Activated CD4-positive, alpha-beta T cell treated with anti-CD3 and anti-CD28 coated beads, Interleukin-2, Interleukin-6, amounts not matched to agents 100 ng/mL and 50 ng/mL, durations not matched to agents 16 hours and 8 hours (primary cell): ENCODE measurements at places on chromosomes 7 and 10.

- no peak for DNase-seq
Measured at GRCh38 chr10:6008497-6009142, 31.3 kb upstream of the IL15RA start.

- DNase-seq = no peak
Measured at GRCh38 chr7:92636018-92636560, 45.9 kb upstream of the FAM133B start.

- DNase-seq = no peak
Measured at GRCh38 chr10:69749178-69750010, 52.3 kb upstream of the COL13A1 start.

GRCh38 chr10:49614242-49615198 is 683 bp downstream of the CHAT start:
- DNase-seq = no peak

DNA sequence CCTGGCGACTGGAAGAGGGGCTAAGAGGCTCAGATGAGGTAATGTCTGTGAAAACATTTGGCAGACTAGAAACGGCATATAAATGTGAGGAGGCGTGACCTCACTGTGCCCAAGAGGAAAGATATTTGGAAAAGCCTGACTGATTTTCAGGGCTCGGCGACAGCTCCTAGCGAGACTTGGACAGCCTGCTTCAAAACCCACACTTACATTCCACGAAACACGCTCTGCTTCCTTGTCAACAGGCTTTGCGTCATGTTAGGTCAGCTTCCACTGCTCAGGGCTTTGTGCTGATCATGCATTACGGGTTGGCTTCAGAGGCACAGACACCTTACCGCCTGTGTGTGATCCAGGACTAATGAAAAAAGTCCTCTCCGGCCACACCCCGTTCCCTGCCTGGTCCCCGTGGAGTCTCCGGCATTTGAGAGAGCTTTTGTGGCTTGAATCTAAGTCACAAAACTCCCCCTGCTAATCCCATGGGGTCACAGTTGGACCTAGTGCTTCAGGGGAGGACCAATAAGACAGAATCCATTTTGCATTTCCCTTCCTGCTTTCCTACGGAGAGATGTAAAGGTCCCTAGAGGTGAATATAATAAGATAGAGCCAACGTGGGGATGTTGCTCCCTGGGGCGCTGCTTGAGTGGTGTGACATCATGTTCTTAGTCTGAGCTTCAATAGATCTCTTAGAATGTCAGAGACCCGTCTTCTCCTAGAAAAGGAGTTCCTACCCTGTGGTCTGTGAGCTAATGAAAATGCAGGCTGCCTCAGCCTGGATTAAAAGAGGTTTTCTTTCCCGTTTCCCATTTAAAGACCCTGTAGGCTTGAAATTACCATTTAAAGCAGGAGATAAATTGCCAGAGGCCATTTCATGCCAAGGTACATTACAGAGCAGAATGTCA is 25.5 kb downstream of the FGFBP3 start:
- DNase-seq = no peak

- DNase-seq = no peak
Measured at GRCh38 chr7:152140560-152140959, 115.1 kb downstream of the GALNT11 start.

DNA sequence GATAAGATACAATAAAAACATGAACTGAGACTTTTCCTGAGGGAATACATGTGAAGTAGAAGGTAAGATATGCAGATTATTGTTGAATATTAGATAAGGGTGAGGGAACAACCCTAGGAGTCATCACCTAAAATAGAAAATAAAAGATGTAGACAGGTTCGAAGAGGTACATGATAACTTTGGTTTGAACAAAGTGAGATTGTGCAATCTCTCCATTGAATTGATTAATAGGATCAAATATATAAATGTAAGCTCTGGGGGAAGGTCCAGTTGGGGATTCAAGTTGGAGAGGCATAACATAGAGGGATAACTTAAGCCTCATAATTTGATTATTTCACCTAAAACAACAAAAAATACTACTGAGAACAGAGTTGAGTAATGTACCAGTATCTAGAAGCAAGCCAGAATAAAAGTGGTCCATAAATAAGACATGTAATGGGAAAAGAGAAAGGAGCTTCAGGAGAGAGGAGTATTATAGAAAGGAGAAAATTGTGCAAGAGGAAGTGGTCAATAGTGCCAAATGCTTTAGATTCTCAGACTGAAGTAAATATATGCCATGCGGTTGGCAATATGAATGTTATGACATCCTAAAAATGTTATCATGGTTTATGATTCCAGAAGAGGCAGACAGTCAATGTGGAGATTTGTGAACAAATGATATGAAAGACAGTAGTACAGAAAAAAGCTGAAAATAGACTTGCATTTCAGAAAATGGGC is 282.3 kb upstream of the CHRM2 start:
- no peak for DNase-seq

DNA sequence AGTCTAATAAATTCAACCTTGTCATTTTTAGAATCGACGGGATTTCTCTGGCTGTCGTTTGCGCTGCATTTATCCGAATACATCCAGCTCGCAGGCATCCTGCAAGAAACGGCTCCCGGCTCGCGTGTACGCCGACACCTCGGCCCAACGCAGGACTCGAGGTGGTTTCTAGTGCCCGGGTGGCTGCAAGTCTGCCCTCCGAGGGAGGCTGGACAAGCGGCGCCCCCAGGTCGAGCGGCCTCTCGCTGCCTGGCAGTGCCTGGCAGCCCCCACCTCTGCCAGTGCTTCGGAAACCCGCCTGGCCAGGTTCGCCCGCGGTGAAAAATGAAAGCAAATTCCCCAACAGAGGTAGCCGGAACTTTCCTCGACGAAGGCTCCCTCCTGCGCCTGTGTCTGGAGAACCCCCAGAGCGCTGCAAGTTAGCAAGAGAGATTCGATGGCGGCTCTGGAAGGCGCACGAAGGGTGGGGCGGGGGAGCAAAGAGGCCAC is 5.7 kb upstream of the ZNF503 start:
- no peak for DNase-seq

GRCh38 chr7:139639563-139639962 is 116.1 kb downstream of the CLEC2L start:
- no peak for DNase-seq

GRCh38 chr10:127402596-127403409 is 146.3 kb upstream of the NPS start:
- DNase-seq = no peak

- DNase-seq = no peak
Measured at GRCh38 chr10:50990568-50991455, 83.5 kb upstream of the PRKG1 start.

DNA sequence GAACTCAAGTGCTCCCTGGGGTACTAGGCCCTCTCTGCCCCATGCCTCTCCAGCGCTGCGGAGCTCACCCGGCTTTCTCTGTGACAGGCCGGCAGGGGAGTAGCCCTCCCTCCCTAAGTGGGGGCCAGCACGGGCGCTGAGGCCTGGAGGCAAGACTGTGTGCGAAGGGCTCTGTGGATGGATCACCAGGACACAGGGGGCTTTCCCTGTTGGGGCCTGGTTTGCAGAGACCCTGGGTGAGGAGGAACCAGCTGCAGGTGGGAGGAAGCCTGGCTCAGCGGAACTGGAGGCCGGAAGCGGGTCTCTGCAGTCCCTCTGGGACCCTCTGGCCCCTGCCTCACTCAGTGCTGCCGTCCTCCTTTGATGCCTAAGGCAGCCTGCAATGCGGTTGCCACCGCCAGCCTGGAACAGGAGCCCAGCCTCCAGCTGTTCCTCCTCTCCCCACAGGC is 106.0 kb downstream of the CYTH3 start:
- DNase-seq = no peak

- DNase-seq = no peak
Measured at GRCh38 chr7:26550492-26550891, 258.8 kb downstream of the SNX10 start.

GRCh38 chr7:38323156-38323555 is 49.7 kb upstream of the TARP start:
- DNase-seq = no peak

- no peak for DNase-seq
Measured at GRCh38 chr10:69332278-69333010, 54.1 kb downstream of the HK1 start.

GRCh38 chr10:73480158-73480557 is 15.7 kb downstream of the PPP3CB start:
- peak; percentile 84 for DNase-seq

DNA sequence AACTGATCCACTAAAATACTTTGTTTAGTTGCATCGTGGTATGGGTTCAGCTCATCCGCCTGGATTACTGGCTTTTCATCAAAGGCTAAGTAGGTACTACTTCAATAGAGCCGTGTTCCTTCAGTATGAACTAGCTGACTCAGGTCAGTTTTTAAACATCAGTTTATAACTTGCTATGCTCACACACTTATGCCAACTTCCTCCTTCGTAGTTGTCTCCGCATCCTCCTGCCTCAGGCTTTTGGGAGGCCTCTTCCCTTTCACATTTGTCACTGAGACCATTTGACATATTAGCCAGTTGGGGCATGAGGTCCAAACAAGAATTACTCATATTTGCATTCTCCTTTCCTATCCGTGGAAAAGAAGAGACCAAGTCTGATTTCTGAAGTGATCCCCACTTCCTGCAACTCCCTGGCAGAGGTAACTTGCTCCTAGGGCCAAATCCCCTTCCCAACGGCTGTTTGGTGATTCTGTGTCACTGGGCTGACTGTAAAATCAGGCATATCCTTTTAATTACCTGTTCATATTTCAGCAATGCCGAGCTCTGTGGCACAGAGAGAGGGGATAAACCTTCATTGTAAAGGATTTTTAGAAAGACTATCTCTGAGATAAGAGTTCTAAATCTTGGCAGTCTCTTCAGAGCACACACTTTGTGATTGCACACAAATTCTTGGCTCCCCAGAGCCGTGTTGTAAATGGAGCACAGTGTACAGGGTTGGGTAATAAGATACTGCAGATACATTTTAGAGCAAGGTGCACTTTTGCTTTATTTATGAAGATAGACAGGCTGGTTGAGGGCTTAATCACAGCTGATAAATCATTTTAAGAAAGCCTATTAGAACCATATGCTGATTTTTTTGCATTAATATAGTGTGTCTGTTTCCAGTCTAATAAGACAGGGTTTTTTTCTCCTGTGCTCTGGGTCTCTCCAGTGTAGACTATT is 108.0 kb downstream of the CREB5 start:
- no peak for DNase-seq

- no peak for DNase-seq
Measured at GRCh38 chr10:121378251-121378801, 219.9 kb downstream of the FGFR2 start.

DNA sequence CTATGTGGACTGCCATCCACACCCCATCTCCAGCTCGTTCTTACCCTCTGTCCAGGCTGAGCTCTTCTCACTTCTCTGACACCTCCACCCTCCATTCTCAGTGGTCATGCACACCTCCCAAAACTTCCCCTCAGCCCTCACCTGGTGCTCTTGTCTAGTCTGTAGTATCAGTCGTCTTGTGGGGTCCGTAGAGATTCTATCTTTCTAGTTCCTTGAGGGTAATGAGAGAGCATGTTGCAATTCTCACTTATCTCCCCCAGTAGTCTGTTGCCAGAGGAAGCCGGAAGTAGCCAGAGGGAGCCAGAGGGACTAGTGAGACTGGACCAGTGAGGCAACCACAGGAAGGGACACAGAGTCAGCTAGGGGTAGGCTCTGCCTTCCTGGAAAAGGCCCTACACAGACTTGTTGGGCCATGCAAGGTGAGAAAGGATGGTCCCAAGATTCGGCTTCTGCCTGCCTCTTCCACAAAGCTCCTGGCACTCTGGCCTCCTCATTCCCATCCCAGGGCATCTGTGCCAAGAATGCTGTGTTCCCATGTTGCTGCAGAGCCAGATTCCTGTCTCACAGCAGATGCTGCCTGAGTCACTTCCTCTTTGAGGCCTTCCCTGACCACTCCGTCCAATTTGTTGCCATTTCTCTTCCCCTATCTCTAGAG is 50.6 kb upstream of the DUSP5 start:
- DNase-seq = no peak

GRCh38 chr10:34587680-34588019 is 227.4 kb downstream of the PARD3 start:
- no peak for DNase-seq

GRCh38 chr10:92419740-92420545 is 129.0 kb downstream of the MARCHF5 start:
- DNase-seq = no peak

DNA sequence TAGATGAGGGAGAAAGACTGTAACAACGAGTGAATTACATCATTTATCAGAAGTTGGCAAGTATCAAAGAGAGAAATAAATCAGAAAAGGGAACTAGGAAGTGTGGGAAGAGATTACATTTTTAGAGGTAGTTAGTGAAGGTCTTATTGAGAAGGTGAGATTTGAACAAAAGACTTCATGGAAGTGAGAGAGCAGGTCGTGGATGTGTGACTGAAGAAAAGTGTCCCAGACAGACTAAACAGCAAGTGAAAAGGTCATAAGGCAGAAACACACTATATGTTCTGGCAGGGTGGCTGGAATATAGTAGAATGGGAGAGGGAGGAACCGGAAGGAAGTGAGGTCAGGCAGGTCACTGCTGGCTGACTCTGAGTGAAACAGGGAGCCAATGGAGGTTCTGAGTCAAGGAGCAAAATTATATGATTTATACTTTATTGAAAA is 35.7 kb upstream of the RHOBTB1 start:
- no peak for DNase-seq

DNA sequence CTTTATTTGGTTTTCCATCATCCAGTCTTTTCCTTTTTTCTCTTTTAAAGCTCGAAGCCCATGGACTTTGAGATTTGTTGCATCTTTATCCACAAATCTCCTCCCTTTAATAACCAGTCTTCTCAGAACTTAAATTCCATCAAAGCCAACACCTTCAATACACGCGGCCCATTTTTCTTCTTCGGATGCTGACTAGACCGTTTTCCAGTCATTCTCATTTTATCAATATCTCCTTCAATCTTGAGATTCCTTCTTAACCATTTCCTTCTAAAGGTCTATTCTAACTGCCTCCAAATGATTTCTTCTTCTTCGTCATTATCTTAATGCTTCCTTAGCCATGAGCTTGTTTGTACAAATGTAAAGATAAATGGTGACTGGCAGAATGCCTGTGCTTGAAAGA is 173.5 kb downstream of the BAMBI start:
- no peak for DNase-seq
